Stimulated activated CD8-positive, alpha-beta memory T cell treated with anti-CD3 and anti-CD28 coated beads, Interleukin-4, amount 100 ng/mL, for 1 hour (primary cell): ENCODE measurements at places on chromosomes 7 and 10.

GRCh38 chr7:716222-716621, 10.3 kb upstream of the DNAAF5 start:
- no peak for DNase-seq

DNA sequence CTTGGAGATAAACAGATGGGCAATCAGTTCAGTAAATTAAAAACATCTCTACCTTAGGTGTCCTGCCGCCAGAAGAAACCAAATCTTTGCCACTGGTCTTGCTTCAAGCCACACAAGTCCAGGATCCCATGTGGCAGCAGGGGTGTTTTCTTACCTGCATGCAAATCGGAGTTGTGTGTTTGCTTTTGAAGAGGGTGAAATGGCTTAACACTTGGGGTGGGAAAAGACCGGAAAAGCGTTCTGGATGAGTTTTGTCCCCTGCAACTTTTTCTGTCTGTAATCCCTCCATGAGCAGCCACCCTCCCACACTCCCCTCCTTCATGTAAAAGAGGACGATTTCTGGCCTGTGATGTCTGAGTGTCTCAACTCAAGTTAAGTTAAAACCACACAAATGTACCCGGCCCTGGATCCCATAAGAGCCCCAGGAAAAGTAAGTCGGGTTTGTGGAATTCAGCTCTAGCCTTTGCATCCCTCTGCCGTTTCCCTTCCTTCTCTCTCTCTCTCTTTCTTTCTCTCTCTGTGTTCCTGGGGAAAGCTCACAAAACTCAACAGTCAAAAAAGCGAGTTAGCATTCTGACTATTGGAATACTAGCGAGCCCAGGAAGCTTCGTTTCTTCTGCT, 178.5 kb downstream of the TCF7L2 start:
- DNase-seq, result no peak

DNA sequence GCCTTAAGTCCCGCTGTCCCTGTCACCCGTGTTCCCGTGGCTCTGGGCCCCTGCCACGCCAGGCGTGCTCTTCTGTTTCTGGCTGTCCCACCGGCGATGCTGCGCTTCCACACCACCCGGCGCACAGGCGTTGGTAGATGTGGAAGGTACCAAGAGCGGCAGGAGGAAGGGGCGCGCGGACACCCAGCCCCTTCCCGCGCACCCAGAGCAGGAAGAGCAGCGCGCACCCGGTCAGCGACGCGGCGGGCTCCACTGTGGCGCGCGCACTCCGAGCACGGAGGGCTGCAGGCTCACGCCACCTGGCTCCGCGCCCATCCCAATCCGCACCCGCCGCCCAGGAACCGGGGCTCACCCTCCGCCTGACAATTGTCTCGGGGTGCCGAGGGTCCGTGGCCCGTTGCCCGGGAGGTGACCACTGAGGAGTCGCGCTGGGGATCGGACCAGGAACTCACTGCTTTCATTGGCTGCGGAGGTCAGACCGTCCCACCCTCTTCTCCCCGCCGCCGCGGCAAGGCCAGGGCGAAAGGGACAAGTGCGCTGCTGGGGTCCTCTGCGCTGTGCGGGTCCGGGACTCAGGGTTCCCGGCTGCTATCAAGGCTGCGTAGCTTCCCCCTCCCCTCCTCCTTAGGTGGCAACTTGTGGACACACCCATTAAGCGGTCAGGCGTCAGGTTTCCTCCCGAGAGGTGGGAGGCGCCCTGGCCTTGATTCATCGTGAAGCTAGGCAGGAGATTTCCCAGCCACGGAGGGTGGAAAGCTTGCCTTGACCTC, 121.6 kb upstream of the ZNF92 start:
- no peak for DNase-seq

- no peak for DNase-seq
Observed at GRCh38 chr7:36100226-36100625, 52.8 kb upstream of the EEPD1 start.

DNA sequence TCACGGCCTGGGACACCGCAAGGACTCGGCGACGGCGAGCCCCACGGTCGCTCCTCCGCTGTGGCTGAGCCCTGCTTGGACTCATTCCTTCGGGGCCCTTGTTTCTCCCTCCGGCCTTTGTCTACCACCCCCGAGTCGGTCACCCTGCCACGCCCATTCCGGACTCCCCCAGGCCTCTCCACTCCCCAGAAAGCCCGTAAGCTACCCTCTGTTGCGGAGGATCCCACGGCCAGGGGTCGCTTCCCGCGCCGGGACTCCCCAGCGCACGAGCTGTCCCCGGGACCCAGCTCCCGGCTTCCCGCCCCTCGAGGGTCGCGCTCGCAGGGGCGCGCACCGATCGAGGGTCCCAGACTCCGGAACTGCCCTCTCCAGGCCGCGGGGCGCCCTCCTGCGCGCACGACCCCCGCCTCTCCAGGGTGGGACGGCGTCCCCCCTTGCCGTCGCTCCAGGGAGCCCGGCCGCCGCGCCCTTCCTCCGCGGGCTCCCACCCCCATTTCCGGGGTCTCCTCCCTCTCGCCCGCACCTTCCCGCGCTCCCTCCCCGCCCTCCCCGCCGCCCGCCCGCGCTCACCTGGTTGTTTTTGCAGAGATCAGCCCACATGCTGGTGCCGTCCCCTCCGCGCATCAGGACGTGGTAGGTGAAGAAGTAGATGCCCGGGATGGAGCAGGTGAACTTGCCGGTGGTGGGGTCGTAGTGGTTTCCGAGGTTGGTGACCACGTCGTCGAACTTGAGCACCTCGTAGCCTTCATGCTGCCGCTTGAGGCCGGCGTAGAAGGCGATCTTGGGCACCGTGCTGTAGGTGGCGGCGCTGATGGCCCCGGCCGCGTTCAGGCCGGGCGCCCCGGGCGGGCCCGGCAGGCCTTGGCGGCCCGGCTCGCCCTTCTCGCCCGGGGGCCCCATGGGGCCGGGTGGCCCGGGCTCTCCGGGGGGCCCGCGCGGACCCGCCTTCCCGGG, 1.5 kb downstream of the C1QL3 start:
- DNase-seq, result no peak

- no peak for DNase-seq
Observed at GRCh38 chr7:43520201-43520600, 62.7 kb upstream of the STK17A start.

GRCh38 chr10:33460505-33461294, 126.2 kb upstream of the NRP1 start:
- DNase-seq, result no peak

DNA sequence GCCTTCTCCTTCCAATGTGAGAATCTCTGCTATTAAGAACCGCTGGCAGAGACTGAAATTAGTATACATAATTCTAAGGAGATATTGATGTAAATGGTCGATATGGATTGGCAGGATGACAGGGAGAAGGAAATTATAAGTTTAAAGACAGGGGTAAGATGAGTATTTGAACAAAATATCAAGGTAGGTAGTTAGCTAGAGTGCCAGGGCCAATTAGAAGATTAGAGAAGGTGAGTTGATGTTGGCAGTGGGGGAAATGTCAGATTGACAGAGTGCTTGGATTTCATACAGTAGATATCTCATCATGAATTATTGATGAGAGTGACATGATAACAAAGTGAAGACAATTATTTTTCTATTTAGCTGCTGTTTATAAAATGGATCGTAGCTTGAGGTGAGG, 74.1 kb downstream of the BTRC start:
- no peak for DNase-seq

- DNase-seq, result no peak
Observed at GRCh38 chr7:51261117-51261835, 55.3 kb downstream of the COBL start.

DNA sequence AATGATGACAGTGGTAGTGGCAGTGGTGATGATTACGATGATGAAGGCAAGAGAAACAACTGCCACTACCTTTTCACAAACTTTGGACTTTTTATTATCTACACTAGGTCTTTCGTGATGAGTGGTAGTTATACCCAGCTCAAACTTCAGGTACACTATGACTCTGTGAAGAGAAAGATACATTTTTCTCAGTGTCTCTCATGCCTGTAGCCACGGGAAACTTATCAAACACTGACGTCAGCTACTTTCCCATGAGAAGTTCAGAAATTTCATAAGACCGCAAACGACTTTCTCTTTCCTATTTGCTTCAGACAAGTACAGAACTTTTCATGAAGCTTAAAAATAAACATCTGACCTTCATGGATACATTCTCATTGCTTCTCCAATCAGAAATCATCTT, 57.0 kb downstream of the CALD1 start:
- no peak for DNase-seq

GRCh38 chr7:30815951-30816644, 44.9 kb downstream of the MINDY4 start:
- no peak for DNase-seq

DNA sequence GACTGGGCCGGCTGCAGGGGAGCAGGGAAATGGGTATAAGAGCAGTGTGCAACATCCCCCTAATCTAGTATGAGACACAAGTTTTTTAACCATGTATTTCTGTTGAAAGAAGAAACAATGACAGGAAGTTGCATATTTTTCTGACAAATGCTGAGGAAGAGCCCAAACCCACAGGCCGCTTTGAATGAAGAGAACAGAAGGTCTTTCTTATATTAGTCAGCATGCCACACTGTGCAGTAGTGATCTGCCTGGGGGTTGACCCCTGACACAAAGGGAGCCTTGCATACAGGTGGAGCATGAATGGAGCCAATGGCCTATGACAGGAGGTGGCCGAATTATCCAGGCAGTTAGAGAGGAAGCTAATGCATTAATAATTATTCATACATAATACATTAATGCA, 518.3 kb downstream of the PLXDC2 start:
- DNase-seq, result no peak
